NCI-H510A treated with DMSO at 0.1 percent for 48 hours (cell line): ENCODE measurements at places on chromosomes 4 and X.

DNA sequence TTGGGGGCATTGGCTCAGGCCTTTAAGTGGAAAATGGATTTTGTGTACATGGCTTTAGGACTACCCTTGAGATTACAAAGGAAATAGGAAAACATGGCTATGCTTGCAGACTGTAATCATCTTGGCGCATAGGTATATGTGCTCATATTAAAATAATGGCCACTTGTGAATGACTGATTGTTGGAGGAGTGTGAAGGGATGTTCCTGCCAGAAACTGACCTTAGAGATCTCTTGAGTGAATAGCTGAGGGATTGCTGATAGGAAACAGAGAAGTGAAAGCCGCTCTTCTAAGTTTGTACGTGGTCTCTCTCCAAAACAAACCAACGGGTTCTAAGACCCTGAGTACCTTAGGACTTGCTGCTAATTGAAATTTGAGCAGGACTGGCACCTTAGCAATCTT, 186.0 kb downstream of the MGST2 start:
- peak; percentile 51 for DNase-seq

- DNase-seq = no peak
Observed at GRCh38 chr4:150156543-150156942, 78.3 kb downstream of the DCLK2 start.

DNA sequence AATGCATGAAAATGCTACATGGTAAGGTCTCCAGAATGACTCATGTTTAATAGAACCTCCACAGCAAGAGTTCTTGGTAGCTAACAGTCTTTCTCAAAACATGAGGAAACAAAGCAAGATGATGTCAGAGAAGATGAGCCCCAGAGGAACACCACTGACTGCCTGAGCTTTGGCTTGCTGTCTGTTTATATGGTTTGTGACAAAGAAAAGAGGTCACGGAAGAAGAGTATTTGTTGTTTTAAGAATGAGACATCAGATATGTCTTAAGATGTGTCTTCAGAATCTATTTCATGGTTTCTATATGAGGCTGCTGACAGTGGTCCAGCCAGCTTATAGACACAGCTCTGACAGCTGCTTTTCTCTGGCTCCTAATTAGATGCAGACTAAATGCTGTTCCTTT, 18.8 kb upstream of the AREG start:
- DNase-seq = no peak

- DNase-seq = no peak
Observed at GRCh38 chr4:2638730-2639129, 102.3 kb downstream of the FAM193A start.

- peak; percentile 8 for DNase-seq
Observed at GRCh38 chr4:3461515-3462291, 1.4 kb upstream of the DOK7 start.

- DNase-seq = no peak
Observed at GRCh38 chr4:37465845-37466244, 220.3 kb downstream of the RELL1 start.

GRCh38 chrX:133380711-133381619, 34.3 kb downstream of the GPC4 start:
- DNase-seq = no peak

- DNase-seq = no peak
Observed at GRCh38 chr4:74206088-74206825, 48.3 kb downstream of the MTHFD2L start.

- DNase-seq = peak; percentile 39
Observed at GRCh38 chr4:172270397-172270796, 457.2 kb downstream of the GALNTL6 start.
